ENCODE measurements at places on chromosomes 1 and 21.

GRCh38 chr1:178066296-178066907 lies 27.5 kb upstream of the RASAL2 start:
- DNase-seq, result no peak

- DNase-seq, result no peak
Observed at GRCh38 chr1:48007047-48007446, 9.9 kb upstream of the TRABD2B start.

DNA sequence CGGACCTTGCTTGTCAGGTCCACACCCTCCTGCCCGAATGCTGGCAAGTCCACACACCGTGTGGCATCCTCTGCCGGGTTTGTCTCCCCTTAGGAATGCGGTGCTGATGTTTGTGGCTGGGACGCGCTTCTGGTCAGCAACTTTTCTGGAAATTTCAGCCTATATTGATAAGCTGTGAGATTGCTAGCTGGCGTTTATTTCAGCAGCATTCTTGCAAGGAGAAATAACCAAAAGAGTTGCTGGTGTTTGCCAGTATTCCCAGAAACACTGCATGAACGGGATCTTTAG lies 601 bp downstream of the CEPT1 start:
- DNase-seq, result no peak

GRCh38 chr1:183914276-183914675 lies 109.4 kb downstream of the RGL1 start:
- DNase-seq, result no peak

All from left ventricle myocardium superior (tissue), 1 donor.